Neural crest cell (in vitro differentiated cells): ENCODE measurements at places on chromosomes 12 and 14. TPM values are rescaled to one million over a fixed set of nuclear protein-coding genes. Genes with fewer than 3 reads are reported as not detected.

AKAP6 gene
- 9.4 and 9.7 TPM in 2 replicates for total RNA-seq

- H3K36me3 ChIP-seq = no peaks in the 10 kb centered on the region
- no peak for DNase-seq
- peak overlapping the region; percentile 74 for H3K4me3 ChIP-seq
- H3K27ac ChIP-seq = no peak overlapping the region
- H3K4me1 ChIP-seq = peaks cover 12% of the 10 kb centered on the region
Observed at GRCh38 chr12:52715416-52715815, 12.1 kb upstream of the KRT77 start.

DNA sequence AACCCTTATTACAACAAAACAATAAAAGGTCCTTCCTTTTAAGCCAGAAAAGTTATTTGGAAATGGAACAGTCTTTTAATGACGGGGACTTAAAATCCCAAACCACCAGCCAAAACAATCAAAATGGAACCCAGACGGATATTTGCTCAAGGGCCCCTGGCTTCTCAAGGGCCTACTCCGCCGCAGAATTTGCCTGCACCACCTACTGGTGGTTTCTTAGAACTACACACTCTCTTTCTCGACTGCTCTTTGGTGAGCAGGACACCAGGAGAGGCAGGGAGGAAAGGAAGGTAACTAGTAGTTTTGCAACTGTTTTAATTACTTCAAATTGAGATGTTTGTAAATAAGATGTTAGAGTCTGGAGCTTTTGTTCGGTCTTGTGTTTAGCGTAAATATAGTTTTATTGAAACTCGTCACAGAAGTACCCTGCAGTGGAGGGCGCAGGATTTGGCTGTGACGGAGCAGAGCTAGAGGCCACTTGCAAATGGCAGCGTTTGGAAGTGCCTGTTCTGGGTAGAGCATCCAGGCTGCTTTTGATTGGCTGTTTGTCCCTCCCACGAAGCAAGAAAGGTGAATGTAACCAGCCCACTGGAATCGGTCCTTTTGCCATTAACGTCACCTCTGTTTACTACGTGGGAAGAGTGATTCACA, 238.5 kb downstream of the CACNA1C start:
- peak; percentile 36 for DNase-seq
- H3K4me3 ChIP-seq = no peak overlapping the region
- H3K27me3 ChIP-seq = no peaks in the 10 kb centered on the region
- no peak overlapping the region for H3K27ac ChIP-seq

- H3K27me3 ChIP-seq = no peaks in the 10 kb centered on the region
- H3K27ac ChIP-seq = no peak overlapping the region
- peaks cover 33% of the 10 kb centered on the region for H3K4me1 ChIP-seq
- no peak overlapping the region for H3K4me3 ChIP-seq
- DNase-seq = no peak
Observed at GRCh38 chr12:109089683-109090082, 3.6 kb downstream of the ALKBH2 start.

DNA sequence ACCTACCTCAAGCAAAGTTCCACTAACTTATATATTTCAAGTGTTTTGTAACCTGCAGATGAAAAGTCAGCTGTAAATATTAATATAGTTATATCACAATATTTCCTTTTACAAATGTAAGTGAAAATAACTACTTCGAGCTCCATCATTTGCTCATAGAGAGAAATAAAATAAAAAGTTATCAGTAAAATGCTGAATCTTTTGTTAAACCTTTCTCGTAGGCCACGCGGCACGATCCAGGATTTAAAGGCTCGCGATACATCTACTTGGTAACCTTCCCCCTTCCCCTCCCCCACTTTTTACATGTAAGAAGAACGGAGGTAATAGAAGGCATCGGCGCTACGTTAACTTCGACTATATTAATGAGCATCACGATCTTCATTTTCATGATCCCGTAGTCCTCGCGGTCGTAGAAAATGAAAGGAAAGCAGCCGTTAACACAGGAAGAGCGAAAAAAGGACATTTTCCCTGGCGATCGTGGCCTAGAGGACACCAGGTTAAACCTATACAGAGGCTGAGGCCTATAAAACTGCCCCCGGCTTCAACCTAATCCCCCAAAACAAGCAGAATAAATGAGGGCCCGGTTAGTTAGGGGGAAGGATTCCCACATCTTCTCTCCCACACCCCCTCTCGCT, 508 bp downstream of the HNRNPC start:
- peak; percentile 14 for DNase-seq
- H3K27me3 ChIP-seq = peaks cover 5% of the 10 kb centered on the region
- H3K36me3 ChIP-seq = peaks cover 27% of the 10 kb centered on the region
- H3K4me1 ChIP-seq = peaks cover 46% of the 10 kb centered on the region
- peak overlapping the region; percentile 92 for H3K4me3 ChIP-seq

B4GALNT3 gene
- total RNA-seq = 2.6 and 3.1 TPM in 2 replicates

DNA sequence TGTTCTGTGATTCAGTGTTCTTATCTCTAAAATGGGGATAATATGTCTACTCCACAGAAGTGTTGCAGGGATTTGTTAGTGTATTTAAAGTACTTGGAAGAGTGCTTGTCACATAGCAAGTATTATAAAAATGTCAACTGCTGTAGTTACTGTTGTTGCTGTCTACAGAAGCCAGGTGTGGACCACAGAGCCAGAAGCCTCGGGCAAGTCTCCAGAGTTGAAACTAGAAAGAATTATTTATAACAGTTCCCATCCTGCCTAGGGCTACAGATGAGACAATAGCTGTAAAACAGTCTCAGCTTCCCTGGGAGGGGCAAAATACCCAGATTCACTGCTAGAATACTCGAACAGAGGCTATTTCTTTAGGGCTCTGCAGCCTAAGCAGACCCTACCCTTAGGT, 55.4 kb upstream of the FUT8 start:
- no peak overlapping the region for H3K27ac ChIP-seq
- peaks cover 5% of the 10 kb centered on the region for H3K4me1 ChIP-seq
- H3K36me3 ChIP-seq = no peaks in the 10 kb centered on the region
- DNase-seq = no peak
- no peak overlapping the region for H3K4me3 ChIP-seq

- H3K4me1 ChIP-seq = no peaks in the 10 kb centered on the region
- H3K36me3 ChIP-seq = peaks cover 18% of the 10 kb centered on the region
- no peaks in the 10 kb centered on the region for H3K27me3 ChIP-seq
- DNase-seq = no peak
- H3K4me3 ChIP-seq = no peak overlapping the region
- no peak overlapping the region for H3K27ac ChIP-seq
Observed at GRCh38 chr12:48080821-48081220, 25.1 kb downstream of the SENP1 start.

GRCh38 chr14:70716958-70717357, 75.2 kb downstream of the TTC9 start:
- H3K36me3 ChIP-seq = no peaks in the 10 kb centered on the region
- H3K4me1 ChIP-seq = peaks cover 5% of the 10 kb centered on the region
- H3K27me3 ChIP-seq = peaks cover 15% of the 10 kb centered on the region
- H3K4me3 ChIP-seq = no peak overlapping the region
- no peak overlapping the region for H3K27ac ChIP-seq

PLD4 gene
- total RNA-seq = 0.02 and 0.05 TPM in 2 replicates

ANG gene
- total RNA-seq = 2.3 and 3.3 TPM in 2 replicates

DNA sequence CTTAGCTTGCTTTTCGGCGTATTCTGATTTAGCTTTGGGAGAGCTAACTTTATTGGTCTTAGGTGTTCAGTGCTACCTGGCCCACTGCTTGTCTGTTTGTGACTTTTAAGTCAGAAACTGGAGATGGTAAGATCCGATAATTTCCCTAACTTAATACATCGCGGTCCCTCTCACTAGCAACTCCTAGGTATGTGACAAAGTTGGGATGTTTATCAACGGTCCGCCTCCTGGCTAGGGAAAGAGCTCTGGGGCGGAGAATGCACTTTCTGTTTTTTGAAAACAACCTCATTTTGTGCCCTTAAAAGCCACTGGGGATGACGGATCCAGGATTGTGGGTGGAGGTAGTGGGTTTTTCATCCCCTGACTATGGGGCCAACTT, 1.2 kb downstream of the CDKN1B start:
- H3K27ac ChIP-seq = peak overlapping the region; percentile 76
- peak overlapping the region; percentile 98 for H3K4me3 ChIP-seq
- DNase-seq = no peak
- no peaks in the 10 kb centered on the region for H3K27me3 ChIP-seq
- peaks cover 18% of the 10 kb centered on the region for H3K36me3 ChIP-seq

PIWIL1 gene
- not detected in 2 replicates for total RNA-seq

GRCh38 chr14:83294941-83295340, 1761.3 kb upstream of the SEL1L start:
- H3K4me1 ChIP-seq = no peaks in the 10 kb centered on the region
- no peaks in the 10 kb centered on the region for H3K36me3 ChIP-seq
- H3K27ac ChIP-seq = no peak overlapping the region
- no peaks in the 10 kb centered on the region for H3K27me3 ChIP-seq
- DNase-seq = no peak

RHOJ gene
- total RNA-seq = 28.0 and 34.6 TPM in 2 replicates

DNA sequence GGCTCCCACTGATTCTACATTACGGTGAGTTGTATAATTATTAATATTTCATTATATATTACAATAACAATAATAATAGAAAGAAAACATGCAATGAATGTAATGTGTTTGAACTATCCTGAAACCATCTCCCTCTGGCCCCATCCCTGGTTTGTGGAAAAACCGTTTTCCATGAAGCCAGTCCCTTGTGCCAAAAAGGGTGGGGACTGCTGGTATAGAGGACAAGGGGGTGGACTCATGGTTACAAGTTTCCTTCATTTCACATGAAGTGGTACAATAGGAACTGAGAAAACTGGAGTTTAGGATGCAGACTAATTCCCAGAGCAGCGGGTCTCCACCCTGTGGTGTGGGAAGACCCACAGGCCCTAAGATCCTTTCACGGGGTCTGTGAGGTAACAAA, 3.0 kb upstream of the C1RL start:
- no peak overlapping the region for H3K27ac ChIP-seq
- no peak for DNase-seq
- H3K4me3 ChIP-seq = no peak overlapping the region
- H3K4me1 ChIP-seq = peaks cover 18% of the 10 kb centered on the region

DNA sequence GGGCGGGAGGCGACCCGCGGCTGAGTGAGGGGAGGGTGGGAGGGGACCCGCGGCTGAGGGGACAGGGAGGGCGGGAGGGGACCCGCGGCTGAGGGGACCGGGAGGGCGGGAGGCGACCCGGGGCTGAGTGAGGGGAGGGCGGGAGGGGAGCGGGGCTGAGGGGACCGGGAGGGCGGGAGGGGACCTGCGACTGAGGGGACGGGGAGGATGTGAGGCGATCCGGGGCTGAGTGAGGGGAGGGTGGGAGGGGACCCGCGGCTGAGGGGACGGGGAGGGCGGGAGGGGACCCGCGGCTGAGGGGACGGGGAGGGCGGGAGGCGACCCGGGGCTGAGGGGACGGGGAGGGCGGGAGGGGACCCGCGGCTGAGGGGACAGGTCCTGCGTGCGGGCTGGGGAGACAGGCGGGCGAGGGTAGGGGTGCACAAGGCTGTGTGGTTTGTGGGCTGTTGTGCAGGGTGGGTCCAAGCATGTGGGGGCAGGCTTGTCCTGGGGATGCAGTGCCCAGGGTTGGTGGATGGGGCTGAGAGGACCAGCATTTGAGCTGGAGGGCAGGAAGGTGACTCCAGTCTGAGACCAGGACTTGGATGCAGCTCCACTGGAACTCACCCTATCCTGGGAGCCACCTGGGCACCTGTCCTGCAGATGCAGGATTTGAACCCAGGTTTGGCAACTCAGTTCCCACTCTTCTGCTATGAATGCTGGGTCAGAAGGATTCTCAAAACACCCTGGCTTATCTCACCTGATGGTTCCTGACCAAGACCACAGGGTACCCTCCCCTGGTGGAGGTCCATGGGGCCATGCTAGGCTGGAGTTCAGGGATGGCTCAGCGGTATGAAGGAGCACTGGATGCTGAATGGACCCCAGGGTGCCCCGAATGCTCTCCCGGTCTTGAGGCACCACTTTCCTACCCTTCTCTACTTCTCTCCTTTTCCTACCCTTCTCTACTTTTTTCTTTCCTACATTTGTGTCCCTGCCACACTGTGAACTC, 9.4 kb downstream of the PLD4 start:
- no peak for DNase-seq
- peaks cover 3% of the 10 kb centered on the region for H3K4me1 ChIP-seq
- H3K27me3 ChIP-seq = peaks cover 75% of the 10 kb centered on the region
- H3K36me3 ChIP-seq = no peaks in the 10 kb centered on the region
- H3K27ac ChIP-seq = no peak overlapping the region

DNA sequence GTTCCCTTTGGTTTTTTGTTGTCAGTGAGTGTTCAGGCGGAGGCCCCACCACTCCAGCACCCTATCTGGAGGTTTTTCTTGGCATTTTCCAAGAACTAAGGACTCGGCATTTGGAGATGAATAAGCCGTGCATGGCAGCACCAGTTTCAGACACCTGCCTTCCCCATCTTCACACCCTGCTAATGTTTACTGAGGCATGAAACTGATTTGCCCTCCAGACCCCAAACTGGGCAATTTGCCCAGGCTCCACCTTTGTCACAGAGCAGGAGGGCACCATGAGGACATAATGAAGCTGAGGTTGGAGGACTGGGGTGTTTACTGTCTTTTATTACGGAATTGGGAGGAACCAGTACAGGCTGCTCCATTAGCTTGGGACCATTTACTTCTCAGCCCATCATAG, 113.4 kb downstream of the LGMN start:
- DNase-seq = no peak
- no peaks in the 10 kb centered on the region for H3K36me3 ChIP-seq
- H3K27me3 ChIP-seq = no peaks in the 10 kb centered on the region
- H3K4me1 ChIP-seq = peaks cover 13% of the 10 kb centered on the region
- no peak overlapping the region for H3K27ac ChIP-seq

DNA sequence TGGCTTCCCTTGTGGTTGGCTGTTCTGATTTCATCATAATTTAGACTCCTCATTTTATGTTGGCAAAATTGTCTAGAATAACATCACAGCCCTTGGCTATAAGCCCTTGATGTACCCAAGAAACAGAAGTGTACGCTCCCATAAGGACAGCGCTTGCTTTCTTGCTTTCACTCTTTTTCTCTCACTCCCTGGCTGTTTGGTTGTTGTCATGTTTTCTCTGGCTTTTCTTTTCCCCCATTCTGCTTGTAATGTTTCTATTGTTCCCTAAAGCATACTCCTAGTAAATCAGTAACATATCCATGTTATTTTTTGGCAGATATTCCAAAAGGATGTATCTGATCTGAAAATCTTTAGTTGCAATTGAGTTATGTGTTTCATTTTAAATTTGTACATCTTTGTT, 530.5 kb downstream of the NOVA1 start:
- no peak overlapping the region for H3K4me3 ChIP-seq
- H3K27me3 ChIP-seq = no peaks in the 10 kb centered on the region
- no peak for DNase-seq
- H3K27ac ChIP-seq = no peak overlapping the region
- H3K36me3 ChIP-seq = no peaks in the 10 kb centered on the region

- DNase-seq = no peak
- H3K27ac ChIP-seq = no peak overlapping the region
- no peak overlapping the region for H3K4me3 ChIP-seq
- no peaks in the 10 kb centered on the region for H3K27me3 ChIP-seq
- peaks cover 17% of the 10 kb centered on the region for H3K4me1 ChIP-seq
- no peaks in the 10 kb centered on the region for H3K36me3 ChIP-seq
Observed at GRCh38 chr12:131507881-131508280, 203.0 kb upstream of the SFSWAP start.
